ENCODE measurements at places on chromosomes 5 and 9.

DNA sequence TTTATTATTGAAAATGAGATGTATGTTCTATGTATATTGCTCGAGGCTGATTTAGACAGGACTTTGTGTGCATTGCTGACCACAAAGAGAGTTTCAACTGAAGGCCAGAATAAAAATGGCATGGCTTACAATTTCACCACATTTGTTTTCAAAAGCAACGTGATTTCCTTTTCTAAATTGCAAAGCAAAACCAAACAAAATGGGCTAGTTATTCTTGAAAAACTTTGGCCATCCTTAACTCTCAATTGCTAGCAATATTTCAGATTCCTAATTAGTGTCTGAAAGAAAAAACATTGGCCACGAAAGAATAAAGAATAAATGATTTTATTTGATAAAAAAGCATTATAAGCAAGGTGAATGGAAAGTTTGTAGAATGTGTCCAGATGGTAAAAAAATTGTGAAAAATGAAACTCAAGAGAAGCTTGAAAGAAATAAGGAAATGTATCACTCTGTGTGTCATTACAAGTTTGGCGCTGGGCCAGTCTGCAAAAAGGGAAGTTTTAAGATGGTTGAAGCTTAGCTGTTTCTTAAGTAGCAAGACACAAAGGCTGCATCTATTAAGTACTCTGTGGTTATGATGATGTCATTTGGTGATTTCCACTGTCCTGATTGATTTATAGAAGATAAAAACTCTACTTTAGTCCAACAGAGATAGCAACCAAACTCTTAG lies 89.2 kb upstream of the PRLR start:
- DNase-seq: no peak

DNA sequence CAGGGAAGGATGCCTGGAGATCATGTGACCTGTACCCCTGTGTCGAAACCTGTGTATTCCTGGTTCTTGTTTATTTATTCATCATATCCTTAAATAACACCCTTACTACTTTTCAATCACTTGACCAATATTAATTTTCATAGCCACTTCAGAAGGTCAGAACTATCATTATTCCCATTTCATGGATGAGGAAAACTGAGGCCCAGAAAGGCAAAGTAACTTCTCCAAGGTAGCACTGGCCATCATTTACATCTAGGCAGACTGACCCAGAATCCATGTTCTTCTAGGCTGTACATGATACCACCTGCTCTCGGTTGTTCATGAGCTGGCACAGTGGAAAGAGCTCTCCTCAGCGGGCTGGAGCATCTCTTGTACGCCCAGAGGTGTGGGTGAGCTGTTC lies 49.4 kb downstream of the KCNIP1 start:
- no peak for DNase-seq

DNA sequence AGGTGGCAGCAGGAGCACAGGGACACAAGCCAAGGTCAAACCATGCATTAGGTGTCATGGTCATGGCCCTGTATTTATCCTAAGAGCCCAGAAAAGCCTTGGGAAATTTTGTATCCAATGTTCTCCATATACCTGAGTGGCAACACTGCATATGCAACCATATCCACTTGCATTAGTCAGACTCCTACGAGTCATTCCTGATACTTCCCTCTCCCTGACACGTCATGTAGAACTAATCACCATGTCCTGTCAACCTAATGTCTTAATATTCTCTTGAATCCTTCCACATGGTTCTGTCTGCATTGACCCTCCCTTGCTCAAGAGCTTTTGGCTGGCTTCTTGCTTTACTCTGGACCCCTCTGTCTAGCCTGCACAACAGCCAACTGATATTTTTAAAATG lies 9.4 kb downstream of the SCGB3A2 start:
- DNase-seq: no peak

GRCh38 chr9:111516061-111516465 lies 8.9 kb upstream of the ZNF483 start:
- no peak for DNase-seq

DNA sequence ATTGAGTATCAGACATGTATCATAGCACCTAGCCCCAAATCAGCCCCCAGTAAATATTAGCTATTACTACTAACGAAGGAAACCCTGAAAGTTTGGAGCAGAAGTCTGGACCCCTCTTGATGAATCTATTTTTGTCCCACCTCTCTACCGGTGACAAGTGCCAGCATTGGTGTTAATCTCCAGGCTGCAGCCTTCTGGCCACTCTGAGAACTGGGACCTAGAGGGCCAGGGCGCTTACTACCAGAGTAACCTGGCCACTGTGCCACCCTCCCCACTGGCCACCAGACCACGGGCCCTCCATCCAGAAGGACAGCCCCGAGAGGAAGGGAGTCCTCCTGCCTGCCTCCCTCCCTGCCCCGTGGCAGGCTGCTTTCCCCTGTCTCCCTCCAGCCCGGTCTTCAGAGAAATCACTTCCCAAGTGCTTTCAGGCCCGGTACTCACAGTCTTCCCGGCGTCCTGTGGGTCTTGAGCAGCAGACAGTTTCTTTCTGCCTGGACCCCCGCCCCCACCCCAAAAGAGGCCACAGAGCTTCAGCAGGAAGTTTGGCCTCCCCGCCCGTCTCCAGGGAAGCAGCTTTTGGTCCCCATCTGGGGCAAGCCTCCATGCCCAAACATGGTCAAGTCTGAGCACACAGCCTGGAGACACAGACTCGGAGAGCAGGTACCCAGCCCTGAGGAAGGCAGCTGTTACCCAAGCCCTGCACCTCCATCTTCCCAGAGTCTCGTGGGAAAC lies at the start of gene KCNMB1:
KCNMB1 (minus strand) TSS at position 550 of the 732 bp plus-strand sequence. CDS start 3,920 bp downstream, outside the sequence.
- no peak for DNase-seq

- no peak for DNase-seq
Measured at GRCh38 chr9:129218918-129219317, 40.9 kb upstream of the IER5L start.

GRCh38 chr5:77128411-77129061 lies 41.5 kb upstream of the ZBED3 start:
- DNase-seq: no peak

GRCh38 chr9:75833778-75834177 lies 56.7 kb upstream of the PCSK5 start:
- DNase-seq: no peak

DNA sequence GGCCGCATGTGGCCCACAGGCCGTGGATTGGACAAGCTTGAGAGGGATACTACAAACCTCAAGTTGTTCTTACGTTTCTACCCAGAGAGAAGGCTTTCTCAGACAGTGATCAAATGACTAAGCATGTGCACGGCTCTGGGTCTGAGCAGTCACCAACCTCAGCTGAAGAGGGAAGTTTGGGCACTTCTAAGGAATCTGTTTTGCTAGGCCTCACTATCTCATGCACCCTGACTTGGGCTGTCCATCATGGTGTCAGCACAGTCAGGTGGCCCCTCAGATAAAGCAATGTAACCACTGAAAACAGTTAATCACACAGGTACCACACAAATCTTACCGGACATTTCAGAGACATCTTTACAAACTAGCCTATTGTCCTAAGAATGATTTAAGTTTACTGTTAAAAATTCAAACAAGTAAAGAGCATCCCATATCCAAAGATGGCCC lies 24.6 kb downstream of the CSF2 start:
- DNase-seq: no peak

Measured in T-helper 9 cell (primary cell).